ENCODE measurements at places on chromosomes 4 and X.

DNA sequence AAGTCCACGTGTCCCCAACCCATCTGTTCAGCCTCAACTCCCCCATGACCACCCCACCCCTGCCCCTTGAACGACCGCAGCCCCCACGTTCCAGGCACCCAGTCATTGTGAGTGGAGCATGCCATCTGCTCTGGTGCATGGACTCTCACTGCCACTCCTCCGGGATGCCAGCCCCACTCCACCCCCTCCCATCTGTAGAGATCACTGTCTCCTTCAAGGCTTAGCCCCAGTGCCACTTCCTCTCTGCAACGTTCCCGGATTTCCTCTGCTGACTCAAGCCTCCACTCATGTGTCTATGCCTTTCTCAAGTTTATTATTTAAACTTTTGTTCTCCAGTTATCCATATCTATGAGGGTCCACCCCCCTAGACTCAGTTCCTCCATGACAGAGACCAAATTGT is 54.0 kb downstream of the MAML3 start:
- no peak for DNase-seq

DNA sequence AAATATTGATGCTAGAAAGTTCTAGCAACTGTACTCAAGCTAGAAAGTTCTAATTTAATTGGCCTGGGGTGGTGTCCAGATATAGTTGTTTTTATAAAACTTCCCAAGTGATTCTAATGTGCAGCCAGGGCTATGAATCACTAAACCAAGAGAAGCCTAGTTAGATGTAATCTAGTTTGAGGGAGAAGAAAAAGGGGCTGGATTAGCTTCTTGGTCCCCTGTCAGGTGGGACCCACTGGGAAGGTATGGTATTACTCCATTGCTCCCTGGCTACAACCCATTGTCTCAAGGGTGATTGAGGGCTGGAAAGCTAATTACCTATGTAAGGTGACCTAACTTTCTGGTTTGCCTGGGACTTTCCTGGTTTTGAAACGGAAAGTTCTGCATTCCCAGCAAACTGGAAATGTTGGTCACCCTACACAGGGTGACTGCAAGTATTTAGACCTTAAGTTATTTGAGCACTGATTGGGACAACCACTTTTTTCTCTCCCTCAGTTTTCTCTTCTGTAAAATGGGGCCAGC is 23.9 kb upstream of the MSN start:
- DNase-seq = no peak

- DNase-seq = no peak
These were observed 11.2 kb upstream of the TMEM154 start for GRCh38 chr4:152690706-152691651.

- DNase-seq = no peak
These were observed 171.5 kb upstream of the FRG1 start for GRCh38 chr4:189769131-189769530.

- DNase-seq = peak; percentile 20
These were observed 1.0 kb downstream of the PDE5A start for GRCh38 chr4:119627267-119628255.

- no peak for DNase-seq
These were observed 880.8 kb downstream of the TECRL start for GRCh38 chr4:63528256-63528991.

GRCh38 chr4:98261405-98262291 is 464 bp downstream of the RAP1GDS1 start:
- DNase-seq = peak; percentile 87
